NCI-H1092 (cell line): ENCODE measurements at places on chromosomes 16 and 17.

- DNase-seq: peak; percentile 32
Observed at GRCh38 chr16:68257251-68257905, 6.9 kb upstream of the SLC7A6 start.

DNA sequence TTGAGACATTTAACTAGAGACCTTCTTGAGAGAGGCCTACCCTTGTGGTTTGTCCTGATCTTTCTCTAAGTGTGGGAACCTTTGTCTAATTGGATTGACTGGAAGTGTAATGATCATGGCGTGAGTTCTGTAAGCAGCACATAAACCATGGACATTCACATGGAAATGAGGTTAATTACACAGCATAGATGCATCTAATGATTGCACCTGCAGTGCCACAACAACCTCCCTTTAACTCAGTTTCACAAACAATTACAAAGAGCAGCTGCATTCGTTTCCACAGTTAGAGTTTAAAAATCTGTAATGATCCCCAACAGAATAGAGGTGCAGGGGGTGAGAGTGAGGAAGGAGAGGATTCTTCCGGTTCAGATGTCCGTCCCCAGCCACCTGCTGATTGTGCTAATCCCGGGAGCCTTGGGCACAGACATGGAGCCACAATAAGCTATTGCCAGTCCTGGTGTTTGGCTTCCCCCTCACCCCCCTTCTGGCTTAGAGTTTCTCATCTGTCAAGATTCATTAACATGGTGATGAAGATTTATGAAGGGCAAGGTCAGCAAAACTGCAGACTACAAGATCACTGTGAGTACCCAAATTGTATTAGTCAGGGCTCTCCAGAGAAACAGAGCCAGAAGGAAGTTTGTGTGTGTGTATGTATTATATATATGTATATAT is 659.2 kb upstream of the SOX9 start:
- DNase-seq: no peak

GRCh38 chr17:32625971-32626370 is 139.2 kb downstream of the CDK5R1 start:
- peak; percentile 87 for DNase-seq

DNA sequence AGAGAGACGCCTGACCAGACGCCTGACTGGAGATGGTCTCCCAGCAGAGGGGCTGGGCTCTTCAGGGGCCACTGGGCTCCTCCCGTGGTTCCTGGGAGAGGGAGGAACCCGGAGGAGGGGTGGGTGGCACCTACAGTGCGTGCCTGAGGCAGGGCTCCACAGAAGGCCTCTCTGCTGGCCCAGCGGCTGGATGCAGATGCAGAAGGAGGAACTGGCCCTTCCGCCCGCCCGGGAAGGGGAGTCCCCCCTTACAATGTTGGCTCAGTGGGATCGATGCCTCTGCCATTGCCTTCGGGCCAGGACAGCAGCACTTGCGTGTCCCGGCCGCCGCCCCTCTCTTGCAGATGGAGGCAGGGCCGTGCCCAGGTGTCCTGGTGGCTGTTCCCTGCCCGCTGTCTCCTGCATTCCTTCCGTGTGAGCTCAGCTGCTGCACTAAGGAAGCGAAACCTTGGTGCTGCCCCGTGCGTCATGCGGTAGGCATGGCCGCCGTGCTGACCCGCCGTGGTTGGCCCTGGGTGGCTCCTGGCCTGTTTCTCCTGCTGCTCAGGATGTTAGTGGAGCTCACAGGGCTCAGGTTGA is 15.1 kb downstream of the BAIAP2 start:
- DNase-seq: no peak

DNA sequence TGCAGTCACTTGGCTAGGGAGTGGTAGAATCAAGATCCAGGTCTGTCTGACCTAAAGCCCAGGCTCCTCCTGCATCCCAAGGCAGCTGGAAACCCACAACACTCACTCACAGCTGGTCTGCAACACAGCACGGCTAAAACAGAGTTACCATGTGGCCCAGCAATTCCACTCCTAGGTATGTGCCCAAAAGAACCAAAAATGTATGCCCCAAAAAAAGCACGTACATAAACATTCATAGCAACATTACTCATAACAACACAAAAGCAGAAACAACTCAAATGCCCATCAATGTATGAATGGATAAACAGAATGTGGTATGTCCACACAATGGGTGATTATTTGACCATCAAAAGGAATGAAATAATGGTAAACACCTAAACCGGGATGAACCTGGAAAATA is 8.9 kb downstream of the TVP23A start:
- DNase-seq: no peak

DNA sequence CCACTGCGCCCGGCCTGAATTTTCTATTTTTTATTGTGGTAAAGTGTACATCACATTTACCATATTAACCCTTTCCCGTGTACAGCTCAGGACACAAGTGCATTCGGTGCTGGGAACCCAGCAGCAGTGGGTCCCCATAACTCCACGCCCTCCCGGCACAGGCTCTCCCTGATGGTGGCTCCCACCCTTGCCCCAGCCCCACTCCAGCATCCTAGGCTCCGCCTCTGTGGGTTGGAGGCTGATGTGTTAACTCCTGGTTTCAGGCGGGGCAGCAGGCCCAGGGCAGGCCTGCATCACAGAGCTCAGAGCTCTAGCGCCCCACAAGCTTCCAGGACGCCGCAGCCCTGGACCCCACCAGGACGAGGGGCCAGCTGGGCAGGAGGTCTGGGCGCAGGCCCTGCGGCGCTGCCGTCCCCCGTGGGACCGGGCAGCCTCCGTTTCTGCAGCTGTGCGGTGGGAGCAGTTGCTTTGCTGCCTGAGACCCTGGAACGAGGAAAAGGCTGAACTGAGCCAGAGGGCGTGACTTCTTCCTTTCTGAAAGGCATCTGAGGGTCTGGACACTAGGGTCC is 19.6 kb downstream of the ZFPM1 start:
- DNase-seq: no peak

DNA sequence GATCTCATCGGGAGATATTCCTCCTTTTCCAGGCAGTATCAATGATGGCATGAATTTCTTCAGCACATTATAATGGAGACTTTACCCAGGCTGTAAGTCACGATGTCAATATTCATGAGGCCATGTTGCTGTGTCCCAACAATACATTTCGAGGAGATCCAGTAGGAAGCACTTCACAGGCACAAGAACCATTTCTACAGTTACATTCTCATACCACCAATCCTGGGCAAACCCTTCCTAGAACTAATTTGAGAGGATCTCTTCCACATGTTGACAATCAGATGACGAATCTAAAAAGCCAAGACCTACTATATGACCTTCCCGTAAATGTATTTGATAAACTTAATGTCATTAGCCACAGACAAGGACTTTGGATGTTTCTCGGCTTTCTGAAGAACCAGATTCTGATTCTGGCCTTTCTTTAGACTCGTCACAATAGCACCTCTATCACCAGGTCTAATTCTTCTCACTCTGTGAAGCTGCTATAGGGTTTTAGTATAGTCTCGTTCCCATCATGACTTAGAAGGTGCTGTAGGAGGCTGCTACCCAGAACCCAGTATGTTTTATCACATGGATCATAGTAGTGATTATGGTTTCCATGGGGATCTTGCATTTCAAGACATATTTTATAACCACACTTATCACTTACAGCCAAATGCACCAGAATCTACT is 40.2 kb downstream of the C16orf87 start:
- no peak for DNase-seq

DNA sequence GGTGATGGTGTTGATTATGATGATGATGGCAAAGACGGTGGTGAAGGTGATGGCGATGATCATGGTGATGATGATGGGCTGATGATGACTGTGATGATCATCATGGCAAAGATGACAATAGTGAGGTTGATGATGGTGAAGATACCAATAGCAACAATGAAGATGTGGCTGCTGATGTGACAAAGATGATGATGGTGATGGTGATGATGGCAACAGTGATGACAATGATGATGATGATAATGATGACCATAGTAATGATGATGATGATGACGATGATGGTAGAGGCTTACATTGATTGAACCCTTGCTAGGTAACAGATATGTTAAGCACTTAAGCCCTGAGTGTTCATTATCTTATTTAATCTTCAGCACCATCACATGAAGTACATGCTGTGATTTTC is 363.8 kb upstream of the HSBP1 start:
- no peak for DNase-seq

GRCh38 chr17:59542960-59543635 is 22.3 kb upstream of the DHX40 start:
- no peak for DNase-seq

GRCh38 chr17:49495842-49496182 is 719 bp downstream of the NGFR start:
- DNase-seq: no peak

GRCh38 chr17:48733632-48734328 is 5.2 kb upstream of the HOXB13 start:
- no peak for DNase-seq
